ENCODE measurements at places on chromosomes 16 and 17.

DNA sequence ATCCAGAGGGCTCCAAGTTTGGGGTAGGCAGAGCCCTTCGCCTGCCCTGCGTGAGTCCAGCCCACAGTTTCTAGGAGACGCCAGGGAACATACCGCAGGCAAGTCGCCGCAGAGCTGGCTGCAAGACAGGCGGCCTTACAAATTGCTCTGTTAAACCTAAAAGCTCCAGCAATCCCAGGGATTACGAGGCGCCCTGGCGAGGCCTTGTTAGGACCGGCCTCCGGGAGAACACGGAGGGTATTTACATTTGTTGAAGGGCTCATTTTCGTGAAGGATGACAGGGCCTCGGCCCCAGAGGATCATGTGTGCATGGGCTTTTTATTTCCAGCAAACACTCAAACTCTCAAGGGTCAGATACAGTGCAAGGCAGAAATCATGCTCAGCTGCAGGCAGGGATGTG lies 77.6 kb upstream of the FOXF1 start:
- DNase-seq, result no peak

GRCh38 chr16:80260906-80261311 lies 279.9 kb upstream of the DYNLRB2 start:
- DNase-seq, result no peak

DNA sequence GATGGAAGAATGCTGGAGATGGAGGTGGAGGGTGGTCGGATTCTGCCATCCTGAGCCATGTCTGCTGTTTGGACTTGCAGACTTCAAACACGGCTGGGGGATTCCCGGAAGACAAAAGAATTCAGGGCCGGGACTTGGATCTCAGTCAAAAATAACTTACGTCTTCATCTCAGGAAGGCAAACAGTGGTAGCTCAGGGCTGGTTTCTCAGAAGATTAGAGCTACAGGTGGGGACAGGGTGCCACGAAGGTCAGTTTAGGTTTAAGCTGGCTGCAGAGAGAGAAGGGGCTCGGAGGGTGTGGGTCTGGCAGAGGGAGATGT lies 4.3 kb upstream of the RHBDL3 start:
- no peak for DNase-seq

GRCh38 chr17:45628019-45628418 lies 137.5 kb upstream of the PLEKHM1 start:
- DNase-seq, result no peak

- DNase-seq, result no peak
Observed at GRCh38 chr17:10640475-10640874, 16.6 kb downstream of the MYH3 start.

DNA sequence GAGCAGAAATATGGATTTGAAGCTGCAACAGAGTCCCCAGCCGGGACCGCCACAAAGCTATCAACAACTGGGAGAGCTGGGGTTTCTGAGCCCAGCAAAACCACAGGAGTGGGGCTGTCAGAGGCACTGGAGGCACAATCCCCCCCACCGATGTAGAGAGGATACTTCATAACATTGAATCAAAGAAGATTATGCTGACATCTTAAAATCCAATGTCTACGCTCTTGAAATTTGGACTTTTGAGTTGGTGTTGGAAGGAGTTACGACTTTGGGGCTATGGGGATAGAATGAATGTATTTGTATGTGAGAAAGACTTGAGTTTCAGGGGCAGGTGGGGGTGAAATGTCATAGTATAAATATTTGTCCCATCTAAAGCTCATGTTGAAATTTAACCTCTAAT lies 1121.6 kb upstream of the CDH8 start:
- no peak for DNase-seq

DNA sequence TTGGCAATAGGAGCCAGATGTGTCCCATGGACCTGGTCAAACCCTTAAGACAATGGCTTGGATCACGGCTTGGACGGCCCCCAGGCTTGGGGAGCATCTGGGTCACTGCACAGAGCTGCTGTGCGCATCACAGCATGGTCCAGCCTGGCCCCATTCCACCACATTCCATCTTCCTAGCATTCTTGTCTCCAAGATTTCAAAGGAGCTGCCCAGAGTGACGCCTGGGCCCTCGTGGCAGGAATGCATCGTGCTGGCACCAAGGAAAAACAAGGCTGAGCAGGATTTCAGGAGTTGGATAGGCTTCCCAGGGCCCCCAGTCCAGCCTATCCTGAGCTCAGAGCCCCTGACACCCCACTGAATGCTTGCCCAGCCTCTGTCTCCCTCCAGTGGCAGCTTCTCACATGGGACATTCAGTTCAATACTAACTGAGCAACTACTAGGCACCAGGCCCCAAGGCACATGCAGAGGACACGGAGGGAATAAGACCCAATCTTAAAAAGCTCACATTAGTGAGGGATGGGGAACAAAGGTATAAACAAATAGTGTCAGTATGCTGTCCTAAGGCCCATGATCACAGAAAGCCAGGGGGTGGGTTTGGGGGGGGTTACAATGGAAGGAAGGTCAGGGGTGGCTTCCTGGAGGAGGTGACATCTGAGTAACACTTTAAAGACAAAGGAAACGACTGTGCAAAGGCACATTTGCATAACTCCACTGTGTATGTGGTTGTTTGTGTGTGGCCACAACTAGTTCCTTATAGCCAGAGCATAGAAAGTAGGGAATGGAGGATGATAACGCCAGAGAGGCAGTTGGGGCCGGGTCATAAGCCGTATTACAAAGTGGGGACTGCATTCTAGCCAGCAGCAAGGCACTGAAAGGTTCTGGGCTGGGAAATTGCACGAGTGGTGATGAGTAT lies 34.1 kb downstream of the TK2 start:
- no peak for DNase-seq

DNA sequence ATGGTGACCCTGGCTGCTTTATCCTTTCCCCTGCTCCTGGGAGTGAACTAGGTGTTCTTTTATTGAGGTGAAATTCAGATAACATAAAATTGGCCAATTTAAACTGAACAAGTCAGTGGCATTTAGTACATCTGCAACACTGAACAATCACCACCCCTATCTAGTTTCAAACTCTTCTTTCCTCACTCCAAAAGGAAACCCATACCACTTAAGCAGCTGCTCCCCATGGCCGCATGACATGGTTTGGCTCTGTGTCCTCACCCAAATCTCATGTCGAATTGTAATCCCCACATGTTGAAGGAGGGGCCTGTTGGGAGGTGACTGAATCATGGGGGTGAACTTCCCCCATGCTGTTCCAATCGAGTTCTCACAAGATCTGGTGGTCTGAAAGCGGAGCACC lies 154.1 kb downstream of the STX8 start:
- DNase-seq, result no peak

DNA sequence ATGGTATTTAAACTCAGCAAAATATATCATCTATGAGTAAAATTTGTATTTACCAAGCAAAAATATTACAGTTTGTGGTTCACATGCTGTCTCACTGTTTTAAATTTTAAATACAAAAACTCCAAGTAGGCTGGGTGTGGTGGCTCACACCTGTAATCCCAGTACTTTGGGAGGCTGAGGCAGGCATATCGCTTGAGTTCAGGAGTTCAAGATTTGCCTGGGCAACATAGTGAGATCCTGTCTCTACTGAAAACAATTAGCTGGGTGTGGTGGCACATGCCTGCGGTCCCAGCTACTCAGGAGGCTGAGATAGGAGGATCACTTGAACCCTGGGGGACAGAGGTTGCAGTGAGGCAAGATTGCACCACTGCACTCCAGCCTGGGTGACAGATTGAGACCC lies 37.3 kb downstream of the MAPT start:
- no peak for DNase-seq

- DNase-seq, result no peak
Observed at GRCh38 chr17:30594223-30594952, 117.2 kb downstream of the GOSR1 start.

- no peak for DNase-seq
Observed at GRCh38 chr16:49739381-49739780, 116.5 kb downstream of the ZNF423 start.

- no peak for DNase-seq
Observed at GRCh38 chr17:33940769-33941370, 314.2 kb upstream of the CCL2 start.

DNA sequence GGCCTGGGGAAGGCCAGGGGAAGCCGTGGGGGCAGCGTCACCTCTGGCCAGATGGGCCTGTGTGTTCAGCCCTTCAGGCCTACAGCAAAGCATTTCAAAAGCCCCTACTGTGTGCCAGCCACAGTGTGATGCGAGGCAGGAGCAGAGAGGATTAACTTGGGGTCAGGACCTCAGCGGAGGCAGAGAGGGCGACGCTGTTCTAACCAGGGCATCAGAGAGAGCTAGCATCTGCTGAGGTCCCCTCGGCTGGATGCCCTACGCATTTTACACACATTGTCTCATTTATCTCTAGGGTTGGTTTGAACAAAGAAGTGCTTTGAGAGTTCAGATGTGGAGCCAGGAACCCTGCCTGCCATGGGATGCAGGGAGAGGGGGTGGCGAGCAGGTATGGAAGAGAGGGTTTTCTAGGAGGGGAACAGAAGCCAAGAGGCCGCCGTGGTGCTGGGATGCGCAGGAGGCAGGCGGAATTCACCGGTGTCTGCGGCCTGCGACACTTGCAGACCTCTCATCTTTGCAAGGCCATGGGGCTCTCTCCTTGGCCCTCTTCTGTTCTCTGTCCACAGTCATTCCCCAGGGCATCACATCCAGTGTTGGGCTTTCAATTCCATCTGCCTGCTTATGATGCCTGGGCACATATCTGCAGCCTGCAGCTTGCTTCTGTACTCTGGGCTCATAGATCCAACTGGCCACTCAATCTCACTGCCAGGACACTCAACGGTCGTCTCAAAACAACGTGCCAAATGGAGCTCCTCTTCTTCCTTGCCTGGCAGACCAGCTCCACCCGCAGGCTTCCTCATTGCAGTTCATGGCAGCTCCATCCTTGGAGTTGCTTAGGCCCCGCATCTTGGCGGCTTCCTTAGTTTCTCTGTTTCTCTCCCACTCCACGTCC lies 8.1 kb upstream of the NKD1 start:
- no peak for DNase-seq

DNA sequence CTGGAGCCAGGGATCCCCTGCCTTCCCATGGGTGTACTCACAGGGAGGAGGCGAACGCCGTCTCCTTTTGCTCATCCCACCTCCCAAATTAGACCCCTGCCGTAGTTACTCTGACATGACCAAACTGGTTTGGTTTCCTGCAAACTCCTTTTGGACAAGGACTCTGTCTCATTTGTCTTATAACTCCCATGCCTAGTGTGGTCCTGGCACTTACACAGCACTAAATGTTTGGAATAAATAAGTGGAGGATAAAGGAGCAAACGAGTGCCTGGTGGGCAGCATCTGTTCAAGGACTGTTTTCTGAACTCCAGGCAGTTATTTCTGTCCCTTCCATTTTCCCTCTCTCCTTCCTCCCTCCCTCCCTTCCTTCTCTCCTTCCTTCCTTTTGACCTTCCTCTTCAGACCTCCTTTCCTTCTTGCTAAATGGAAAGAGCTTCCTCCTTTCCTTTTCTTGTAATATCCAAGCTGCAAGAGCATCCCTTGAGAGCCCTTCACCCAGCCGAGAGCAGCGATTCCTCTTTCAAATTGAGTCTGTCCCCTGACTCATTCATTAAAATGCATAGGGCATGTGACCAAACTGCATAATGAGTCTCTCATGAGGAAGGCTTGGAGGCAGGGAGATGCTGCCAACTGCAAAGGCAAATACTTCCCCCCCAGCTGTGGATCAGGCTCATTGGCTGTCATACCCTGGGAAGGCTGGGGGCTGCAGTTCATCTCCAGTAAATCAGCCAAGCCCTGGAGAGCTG lies 36.8 kb downstream of the CHD9 start:
- DNase-seq, result no peak

- no peak for DNase-seq
Observed at GRCh38 chr16:84742641-84743092, 42.9 kb downstream of the USP10 start.

- DNase-seq, result no peak
Observed at GRCh38 chr16:3121851-3122467, 9.6 kb downstream of the ZNF205 start.

DNA sequence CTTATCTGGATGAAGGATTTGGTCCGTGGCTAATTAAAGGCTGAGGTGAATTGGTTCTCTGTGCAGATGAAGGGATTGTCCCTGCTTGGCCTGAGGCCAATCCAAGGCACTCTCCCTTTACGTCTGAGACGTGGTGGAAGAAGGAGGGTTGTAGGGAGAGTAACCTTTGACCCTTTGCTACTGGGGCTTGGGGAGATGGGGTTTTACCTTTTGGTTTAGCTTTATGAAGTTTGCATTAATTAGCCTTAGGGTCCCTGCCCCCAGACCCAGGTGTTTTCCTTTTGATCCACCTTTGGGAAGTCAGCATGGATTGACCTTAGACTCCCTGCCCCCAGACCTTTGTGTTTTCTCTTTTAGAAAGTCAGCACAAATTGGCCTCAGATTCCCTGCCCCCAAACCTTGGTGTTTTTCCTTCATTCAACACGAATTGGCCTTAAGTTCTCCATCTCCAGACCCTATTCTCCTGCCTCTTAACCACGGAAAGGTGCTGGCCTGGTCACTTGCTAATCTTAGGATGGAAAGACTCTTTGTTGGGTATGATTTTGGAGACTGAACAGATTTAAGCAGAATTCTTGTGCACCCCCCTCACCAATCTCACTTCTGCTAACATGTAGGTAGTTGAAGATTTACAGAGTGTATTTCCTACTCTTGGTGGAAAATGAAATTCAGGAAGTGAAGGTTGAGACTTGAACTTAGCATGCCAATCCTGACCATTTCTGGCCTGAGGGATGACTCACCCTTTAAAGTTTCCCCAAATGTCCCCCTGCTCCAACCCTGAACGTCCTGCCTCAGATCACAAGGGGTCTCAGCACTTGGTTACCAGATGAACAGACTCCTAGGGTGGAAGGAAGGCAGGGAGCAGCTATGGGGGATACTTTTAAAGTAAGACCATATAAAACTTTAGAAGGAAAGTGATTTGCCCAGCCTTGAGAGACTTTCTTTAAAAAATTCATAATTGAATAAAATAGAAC lies 23.1 kb upstream of the MMD start:
- DNase-seq, result no peak

GRCh38 chr17:81902023-81902652 lies at the start of gene NPB:
Gene NPB, plus strand, starts transcription at chr17:81902238. Its CDS starts 40 bp downstream, at chr17:81902278.
- no peak for DNase-seq

DNA sequence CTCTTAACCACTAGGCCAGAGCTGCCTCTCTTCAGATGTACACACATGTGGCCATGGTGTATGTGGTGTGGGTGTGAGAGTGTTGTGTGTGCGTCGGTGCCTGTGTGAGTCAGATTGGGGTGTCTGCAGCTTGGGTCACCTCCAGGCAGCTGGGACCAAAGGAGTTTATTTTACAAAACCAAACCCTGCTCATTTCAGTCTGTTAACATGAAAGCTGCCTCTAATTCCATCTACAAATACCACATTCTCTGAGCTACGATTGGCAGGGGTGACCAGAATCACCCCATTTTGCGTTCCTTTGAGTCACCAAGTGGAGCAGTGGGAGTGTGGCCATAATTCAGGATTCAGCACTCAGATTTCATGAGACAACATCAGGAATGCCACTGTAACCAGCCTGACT lies 105.3 kb downstream of the IRX5 start:
- DNase-seq, result no peak

GRCh38 chr17:66945147-66945835 lies 19.2 kb upstream of the CACNG4 start:
- no peak for DNase-seq

- DNase-seq, result no peak
Observed at GRCh38 chr17:36911001-36911400, 26.3 kb upstream of the LHX1 start.

GRCh38 chr17:71769850-71770249 lies 351.0 kb upstream of the SOX9 start:
- no peak for DNase-seq

Data from activated naive CD4-positive, alpha-beta T cell treated with Interleukin-2 at 50 U/mL for 16 hours (primary cell).